Stimulated activated naive CD8-positive, alpha-beta T cell treated with anti-CD3 and anti-CD28 coated beads, Interleukin-15, amount 100 ng/mL, for 72 hours (primary cell): ENCODE measurements at places on chromosomes 5 and 9.

- DNase-seq = no peak
These were observed 124.4 kb upstream of the MAP1B start for GRCh38 chr5:71982717-71983395.

DNA sequence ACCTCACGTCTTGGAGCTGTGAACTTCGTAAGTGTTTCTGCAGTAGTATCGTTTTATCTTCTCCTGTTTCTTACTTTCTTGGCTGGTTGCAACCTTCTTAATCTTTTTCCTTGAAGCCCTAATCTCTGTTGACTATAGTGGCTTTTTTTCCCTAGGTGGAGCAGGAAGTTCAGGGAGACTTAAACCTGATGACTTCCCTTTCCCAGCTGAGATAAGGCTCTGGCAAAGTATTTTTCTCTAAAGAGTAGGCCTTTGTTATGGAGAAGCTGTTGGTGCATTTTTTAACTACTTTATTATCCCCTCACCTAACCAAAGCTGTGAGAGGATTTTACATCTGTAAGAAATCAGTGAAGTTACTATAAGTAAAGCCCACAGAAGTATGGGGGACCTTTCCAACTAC lies 723.1 kb upstream of the RIOK2 start:
- no peak for DNase-seq

- no peak for DNase-seq
These were observed 54.1 kb downstream of the RORB start for GRCh38 chr9:74551266-74551665.

DNA sequence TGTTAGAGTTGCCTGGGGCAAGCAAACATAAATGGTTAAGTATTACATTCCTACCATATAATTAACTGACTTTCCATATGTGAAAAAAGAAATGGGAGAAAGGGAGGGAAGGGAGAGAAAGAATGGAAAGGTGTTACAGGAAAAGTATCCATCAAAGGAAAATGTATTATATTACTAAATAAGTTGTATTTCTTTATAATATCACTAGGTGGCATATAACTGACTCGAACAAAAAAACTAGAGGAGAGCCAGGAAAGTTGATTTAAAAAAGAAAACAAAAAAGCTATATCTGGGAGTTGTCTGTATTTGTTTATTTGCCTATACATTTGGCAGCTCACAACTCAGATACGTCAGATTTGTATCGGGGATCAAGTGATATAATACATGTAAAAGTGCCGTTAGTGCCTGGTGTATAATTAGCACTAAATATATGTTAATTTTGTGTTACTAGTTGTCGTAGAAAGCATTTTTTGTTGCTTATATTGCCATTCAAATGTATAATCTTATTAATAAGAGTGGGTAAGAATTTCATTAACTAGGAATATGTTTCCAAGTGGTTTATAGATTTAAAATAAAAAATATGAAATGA lies 59.6 kb upstream of the ADAMTS19 start:
- no peak for DNase-seq

GRCh38 chr9:73565833-73566465 lies 414.3 kb downstream of the ANXA1 start:
- no peak for DNase-seq

DNA sequence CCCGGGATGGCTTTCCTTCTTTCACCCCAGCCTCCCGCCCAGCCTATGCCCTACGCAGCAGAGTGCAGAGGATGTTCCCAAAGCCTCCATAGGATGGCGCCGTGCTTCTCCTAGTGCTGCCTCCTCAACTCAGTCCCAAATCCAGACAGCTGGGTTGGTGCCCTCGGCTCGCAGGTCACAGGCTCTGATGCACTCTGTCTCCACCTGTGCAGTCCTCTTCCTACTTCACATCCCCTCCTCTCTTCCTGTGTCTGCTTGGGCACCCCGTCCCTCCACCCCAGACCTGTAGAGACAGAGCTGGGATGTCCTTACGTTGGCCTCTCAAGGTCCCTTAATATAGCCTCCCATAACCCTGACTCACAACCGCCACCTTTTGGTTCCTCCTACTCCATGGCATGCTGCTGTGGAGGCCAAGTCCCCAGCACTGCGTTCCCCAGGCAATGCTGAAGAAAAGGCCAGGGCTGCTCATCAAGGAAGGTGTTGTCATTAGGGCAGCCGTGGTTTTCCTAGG lies 314.4 kb downstream of the GADD45G start:
- DNase-seq = peak; percentile 30

- DNase-seq = no peak
These were observed 30.3 kb downstream of the ZNF608 start for GRCh38 chr5:124716169-124716568.

DNA sequence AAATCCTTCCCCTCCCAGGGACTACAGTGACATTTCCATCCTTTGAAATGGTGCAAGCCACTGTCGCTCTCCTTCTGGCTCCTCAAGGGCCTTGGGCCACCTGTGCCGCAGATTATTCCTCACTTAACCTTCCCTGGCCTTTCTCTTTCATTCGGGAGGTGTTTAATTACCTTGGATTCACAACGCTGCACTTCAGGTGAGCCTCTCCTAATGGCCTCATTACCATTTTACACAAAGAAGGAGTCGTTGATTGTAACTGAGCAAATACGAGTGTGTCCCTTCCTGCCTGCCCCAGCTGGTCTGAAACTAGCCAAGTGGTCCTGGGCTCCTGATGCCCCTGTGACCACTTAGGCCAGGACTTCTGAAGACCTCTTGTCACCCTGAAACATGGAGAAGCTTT lies 205.0 kb downstream of the CRB2 start:
- DNase-seq = no peak

DNA sequence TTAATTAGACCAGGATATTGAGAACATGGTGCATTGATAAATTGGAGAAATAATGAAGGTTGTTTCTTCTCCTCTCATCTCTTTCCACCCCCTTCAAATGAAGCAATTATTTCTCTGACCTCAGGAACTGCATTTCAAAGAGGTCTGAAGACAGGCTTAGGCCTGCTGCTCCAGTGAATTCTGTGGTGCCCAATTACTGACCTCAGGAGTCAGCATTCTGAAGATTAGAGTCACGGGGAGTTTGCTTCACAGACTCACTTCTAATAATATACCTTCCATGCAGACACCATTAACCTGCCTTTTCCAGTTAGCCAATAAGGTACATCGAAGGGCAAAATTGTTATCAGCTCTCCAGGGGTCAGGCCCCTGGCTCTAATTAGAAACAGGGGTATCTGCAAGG lies 270.9 kb downstream of the GAS1 start:
- no peak for DNase-seq

- DNase-seq = peak; percentile 59
These were observed at the start of gene ROR2 for GRCh38 chr9:91949946-91950664. Gene ROR2 (minus strand): TSS chr9:91950228.

- no peak for DNase-seq
These were observed 421.7 kb downstream of the SPATA31D1 start for GRCh38 chr9:82410306-82410705.

DNA sequence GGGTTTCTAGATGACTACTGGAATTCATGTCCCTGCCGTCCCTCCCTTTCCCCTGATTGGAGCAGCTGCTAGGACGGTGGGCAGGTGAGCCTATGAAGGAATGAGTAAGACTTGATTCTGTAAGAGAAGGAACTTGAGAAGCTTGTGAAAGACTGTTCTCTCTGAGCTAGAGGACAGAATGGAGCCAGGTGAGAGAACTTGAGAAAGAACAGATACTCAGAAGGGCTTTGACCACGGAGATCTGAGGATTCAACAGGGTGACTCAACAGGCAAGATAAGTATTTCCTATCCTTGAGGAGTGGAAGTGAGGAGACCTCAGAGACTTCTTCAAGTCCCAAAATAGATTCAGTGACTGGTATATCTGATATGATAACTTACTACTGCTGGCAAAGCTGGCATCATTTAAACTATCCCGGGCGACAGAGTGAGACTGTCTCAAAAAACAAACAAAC lies 41.9 kb downstream of the HSDL2 start:
- DNase-seq = no peak

- DNase-seq = no peak
These were observed 108.6 kb downstream of the SERINC5 start for GRCh38 chr5:80147119-80147815.

DNA sequence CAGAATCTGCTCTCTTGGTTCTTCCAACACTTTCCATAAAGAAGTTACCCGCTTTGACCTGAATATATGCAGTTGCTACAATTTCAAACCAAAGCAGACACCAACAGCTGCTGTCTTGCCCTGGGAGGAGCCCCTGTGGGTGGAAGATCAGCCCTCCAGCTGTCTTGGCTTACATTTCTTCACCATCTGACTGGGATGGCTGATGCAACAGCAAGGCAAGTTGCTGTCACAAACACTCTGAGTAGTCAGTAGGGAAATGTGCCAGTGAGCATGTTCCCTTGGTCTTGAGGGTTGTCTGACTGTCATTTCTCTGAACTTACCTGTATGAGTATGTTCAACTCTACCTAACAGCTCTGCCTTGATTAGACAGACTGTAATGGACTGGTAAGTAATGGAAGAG lies 152.9 kb downstream of the SGCD start:
- DNase-seq = peak; percentile 70

DNA sequence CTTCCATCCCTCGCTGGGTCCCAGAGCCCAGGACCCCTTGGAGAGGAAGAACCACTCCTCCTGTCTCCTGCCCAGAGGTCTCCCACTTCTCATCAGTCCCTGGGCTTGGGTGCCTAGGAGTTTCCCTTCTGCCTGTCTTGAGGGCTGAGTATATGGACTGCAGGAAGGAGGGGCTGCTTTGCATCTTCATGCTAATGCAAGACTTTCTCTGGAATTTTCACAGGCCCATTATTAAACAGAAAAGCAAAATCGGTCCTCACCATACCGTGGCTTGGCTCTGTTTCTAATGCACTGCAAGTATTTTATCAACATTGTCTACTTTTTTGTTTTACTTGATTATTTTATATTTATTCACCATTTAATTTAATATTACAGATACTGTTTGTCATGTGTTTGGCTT lies 34.5 kb downstream of the TRIO start:
- no peak for DNase-seq

- DNase-seq = no peak
These were observed 115.5 kb upstream of the ABCA1 start for GRCh38 chr9:105043370-105043936.

GRCh38 chr5:135741040-135741439 lies 93.4 kb upstream of the SLC25A48 start:
- DNase-seq = no peak

DNA sequence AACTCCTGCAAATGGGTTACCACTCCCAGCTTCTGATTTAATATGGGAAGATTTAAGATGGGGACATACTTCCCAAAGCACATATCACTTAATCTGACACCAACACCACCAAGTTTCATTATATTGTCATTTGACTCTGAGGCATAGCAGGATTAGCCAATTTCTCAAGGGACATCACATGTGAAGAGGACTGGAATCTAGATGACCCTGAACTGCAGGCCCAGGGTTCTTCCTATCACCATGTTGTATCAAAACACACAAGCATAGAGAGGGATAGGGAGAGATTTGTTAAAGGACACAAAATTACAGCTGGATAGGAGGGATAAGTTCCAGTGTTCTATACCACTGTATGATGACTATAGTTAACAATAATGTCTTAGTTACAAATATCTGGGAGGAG lies 168.3 kb upstream of the PPP2R2B start:
- DNase-seq = no peak

DNA sequence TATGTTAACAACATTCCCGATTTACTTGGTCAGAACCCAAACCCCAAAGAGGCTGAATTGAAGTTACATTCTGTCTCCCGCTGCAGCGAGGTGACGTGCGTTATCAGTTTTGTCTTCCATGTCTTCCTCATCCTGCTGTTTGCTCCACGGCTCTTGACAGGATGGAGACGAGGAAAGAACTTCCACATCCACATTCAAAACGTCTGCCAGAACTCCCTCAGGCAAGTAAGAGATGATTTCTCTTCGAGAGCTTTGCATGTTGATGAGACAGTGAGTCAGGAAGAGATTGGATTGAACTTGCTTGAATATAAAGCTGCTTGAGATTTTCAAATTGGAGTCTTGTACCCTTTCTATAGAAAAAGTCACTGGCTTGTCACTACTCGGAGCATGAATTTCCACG lies 242.6 kb downstream of the AUH start:
- DNase-seq = no peak

DNA sequence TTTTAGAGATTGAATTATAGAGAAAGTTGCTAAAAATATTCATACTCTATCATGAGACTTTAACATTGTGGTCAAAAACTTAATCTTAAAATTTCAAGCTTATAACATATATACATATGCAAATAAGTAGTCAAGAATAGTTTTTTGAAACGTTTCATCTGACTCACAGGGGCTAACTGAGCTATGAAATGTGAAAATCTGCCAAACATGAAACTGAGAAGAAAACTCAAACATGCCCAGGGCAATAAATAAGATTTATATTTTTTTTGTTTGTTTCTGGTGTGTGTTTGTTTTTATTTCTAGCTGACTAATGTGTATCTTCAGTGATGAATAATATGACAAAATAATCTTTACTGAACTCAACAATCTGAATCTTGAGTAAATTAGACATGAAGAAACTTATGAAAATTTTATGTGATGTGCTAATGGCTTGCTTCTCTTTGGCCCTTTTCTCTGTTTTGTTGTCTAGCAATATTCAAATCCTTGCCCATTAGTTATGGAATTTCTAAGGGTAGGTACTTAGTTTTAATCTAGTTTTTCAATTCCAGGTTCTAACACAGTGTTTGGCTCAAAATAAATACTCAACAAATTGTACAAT lies 99.9 kb downstream of the FAM174A start:
- no peak for DNase-seq

GRCh38 chr5:71651579-71651978 lies 64.4 kb downstream of the MCCC2 start:
- peak; percentile 34 for DNase-seq

DNA sequence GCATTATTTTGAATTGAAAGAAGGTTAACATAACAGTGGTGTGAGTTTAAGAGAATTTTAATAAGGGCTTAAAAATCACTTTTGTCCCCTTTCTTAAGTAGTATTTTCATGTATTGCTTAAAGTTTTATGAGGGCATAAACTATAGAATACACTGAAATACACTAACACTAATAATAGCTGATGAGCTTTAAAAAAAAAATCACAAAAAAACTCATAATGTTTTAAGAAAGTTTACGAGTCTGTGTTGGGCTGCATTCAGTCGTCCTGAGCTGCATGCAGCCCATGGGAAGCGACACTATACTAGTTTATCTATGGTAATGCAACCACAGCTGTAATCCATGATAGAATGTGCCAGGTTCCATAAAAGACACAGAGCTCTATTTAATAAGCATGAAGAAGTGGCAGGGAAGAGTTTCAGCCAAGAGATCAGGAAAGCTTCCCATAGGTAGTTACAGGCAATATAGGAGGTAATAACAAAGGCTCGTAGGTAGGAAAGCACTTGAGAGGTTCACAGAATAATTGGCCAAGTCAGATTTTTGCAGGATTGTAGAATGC lies 4.5 kb downstream of the SREK1IP1 start:
- DNase-seq = no peak

GRCh38 chr5:140381972-140382371 lies 19.7 kb upstream of the ANKHD1 start:
- no peak for DNase-seq

DNA sequence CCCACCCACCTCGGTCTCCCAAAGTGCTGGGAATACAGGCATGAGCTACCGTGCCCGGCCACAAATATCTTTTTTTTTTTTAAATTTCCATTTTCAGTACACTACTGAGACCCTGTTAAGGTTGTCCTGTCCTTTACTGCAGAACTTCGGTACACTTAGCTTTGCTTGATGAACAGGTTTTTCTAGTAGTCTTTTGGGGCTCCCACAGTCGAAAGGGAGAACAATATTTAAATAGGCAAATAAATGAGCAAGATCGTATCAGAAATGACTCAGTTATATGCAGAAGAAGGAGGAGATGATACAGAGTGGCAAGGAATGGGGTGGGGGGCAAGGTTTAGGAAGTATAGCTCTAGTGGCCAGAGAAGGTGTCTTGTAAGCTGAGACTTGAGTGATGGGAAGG lies 52.7 kb downstream of the MSX2 start:
- no peak for DNase-seq
